ENCODE measurements at places on chromosomes 11 and 22.

DNA sequence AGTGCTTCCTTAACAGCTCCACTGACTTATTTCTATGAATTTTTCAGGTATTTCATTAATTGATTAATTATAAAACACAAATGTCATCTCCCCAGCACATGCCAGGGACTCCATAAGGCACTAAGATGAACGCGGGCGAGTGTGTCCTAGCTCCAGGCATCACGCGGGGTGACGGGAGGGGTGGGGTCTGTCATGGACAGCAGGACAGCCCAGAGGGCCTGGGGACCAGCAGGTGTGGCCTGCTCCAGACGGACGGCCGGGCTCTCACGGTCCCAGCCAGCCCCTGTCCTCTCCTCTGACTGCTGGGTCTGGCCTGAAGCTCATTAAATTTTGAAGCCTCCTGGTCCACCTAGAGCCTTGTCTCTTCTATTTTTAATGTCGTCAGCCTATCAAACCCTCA is 531.1 kb downstream of the BRD1 start:
- DNase-seq: no peak

- DNase-seq: no peak
Measured at GRCh38 chr11:75773595-75774353, 5.2 kb downstream of the DGAT2 start.

DNA sequence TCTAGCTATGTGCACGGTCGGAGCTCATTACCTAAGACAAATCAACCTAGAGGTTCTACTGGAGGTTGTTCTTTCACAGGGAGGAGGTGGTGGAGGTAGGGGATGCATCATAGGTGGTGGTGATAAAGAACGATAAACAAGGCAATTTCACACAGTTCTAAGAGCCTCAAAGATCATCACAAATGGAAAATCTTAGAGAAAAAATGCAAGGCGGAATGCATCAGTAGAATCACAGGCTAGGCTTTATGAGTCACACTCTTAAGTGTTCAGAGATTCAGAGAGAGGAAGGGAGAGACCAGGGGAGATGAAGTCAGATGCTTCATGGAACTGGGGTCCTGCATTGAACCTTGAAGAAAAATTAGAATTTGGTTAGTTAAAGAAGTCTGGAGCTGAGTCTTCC is 58.3 kb downstream of the TMPRSS5 start:
- no peak for DNase-seq

DNA sequence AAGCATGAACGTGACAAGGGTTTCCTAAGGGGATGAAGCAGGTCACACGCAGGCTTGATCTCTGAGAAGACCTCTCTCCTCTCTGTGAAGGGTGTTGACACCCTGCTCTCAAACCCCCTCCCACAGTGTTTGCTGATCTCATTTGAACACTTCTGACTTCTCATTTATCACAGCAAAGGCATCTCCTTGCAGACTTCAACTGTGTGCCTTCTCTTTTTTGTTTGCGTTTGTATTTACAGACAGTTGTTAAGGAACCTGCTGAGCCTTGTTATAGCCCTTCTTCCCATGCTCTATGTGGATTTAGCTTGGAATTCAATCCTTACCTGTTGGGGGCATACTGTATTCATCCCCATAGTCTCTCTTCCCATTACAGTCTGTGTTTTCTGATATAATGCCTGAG is 206.5 kb downstream of the NELL1 start:
- no peak for DNase-seq

DNA sequence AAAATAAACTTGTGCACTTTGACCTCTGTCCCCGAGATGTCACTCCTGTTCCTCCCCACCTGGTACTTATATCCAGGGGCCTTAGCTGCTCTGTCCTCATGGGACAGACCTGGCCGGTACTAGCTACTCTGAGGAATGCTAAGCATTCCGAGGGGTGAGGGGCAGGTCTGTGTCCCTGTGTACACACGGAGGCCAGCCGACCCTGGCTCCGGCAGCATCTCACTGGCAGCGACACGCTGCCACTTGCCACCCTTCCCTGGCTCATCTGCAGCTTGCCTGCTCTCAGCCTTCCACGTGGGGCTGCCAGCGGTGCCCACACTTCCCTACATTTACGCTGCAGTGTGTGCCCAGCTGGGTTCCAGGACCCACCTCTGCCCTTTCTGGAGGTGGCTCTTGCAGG is 21.6 kb upstream of the TEF start:
- DNase-seq: no peak

DNA sequence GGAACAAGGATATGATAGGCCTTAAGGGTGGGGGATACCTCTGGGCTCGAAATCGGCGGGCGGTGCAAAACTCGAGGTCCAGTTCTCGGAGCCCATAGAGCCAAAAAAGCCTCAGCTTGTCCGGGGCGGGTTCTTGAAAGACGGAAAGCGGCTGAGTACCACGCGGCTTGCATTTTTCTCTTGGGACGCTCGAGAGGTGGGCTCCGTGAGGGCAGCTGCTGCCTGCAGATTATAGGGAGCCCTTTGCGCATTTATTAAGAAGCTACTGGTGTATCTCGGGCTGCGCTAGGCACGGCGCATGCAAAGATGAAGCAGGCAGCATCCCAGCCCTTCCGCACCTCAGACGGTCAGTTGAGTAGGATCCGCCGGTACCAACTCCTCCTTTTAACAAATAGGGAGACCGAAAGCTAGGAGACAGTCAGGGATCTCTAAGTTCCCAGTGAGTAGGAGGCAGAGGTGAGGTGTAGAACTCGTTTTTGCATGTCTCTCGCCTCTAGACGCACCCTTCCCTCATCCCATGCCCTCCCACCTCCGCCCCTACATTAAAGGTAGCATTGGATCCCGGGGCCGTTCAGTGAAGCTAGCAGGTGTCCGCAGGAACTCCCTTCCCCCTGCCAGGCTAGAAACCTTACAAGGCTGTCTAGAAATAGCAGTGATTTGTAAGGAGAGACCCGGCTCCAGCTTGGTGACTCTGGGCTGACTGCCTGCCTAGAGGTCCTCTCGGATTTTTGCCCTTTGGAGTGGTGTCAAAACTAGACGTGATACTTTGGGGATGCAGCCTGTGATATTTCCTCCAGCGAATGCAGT is 768 bp downstream of the LDHA start:
- DNase-seq: peak; percentile 11
